Activated CD8-positive, alpha-beta memory T cell treated with anti-CD3 and anti-CD28 coated beads, Interleukin-2, amount 50 U/mL, for 4 hours (primary cell): ENCODE measurements at places on chromosomes 13 and 19.

- DNase-seq = no peak
Measured at GRCh38 chr13:39765801-39766463, 110.5 kb downstream of the COG6 start.

DNA sequence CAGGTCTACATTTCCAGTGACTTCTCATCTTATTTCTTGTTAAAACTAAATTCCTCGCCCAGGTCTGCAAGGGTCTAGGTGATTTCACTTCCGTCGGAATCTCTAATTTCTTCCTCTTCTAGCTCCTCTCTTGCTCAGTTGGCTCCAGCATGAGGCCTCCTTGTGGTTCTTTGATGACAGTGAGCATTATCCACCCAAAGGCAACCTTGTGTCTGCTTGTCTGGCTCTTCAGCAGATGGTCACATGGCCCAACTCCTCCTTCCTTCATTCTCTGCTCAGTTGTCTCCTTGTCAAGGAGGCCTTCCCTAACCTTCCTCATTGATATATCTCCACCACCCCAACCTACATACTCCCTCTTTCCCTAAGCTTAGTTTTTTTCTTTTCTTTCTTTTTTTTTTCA, 1391.4 kb downstream of the EFNB2 start:
- DNase-seq = no peak

DNA sequence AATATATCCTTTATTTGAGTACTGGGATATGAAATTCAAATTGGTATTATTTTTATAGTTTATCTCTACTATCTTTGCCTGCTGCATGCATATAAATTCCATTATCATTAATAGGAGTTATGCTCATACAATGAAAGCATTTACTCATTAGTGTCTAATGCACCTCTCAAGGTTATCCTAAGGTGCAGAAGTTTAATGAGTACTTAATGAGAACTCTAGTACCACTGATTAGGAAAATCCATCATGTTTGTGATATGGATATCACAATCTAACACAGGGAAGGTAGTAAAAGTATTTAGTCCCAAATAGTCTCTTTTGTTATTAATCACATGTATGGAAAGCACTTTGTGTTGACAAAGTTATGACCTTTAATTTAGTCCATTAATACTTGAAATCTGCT, 77.2 kb upstream of the SLC10A2 start:
- no peak for DNase-seq

GRCh38 chr13:78022164-78022877, 103.7 kb upstream of the EDNRB start:
- peak; percentile 16 for DNase-seq

- peak; percentile 94 for DNase-seq
Measured at GRCh38 chr19:52397310-52398080, at the start of gene ZNF528. Gene ZNF528 (plus strand): TSS chr19:52397849. CDS start chr19:52402014, 4,165 bp downstream.

DNA sequence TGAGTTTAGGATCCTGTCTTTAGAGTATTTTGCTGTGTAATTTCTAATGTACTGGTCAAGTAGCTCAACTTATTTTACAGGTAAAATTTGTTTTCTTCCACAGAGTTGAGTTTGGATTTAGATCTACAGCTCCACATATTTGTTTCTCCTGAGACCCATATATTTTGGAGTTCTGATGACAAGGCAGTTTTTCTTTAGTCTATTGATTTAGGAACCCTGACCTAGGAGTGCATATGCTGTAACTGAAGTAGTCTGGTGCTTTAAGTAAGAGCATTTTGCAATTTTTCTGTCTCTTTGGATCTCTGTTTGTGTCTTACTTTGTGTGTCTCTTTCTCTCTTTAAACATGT, 19.5 kb upstream of the SPRY2 start:
- DNase-seq = no peak

- no peak for DNase-seq
Measured at GRCh38 chr19:43300876-43301765, 31.8 kb upstream of the PSG9 start.
